Esophagus mucosa (tissue), 1 donor: ENCODE measurements at places on chromosomes 2 and 18. TPM values are rescaled to one million over a fixed set of nuclear protein-coding genes. Genes with fewer than 3 reads are reported as not detected.

- no peak for ATAC-seq
Observed at GRCh38 chr2:56108806-56109205, 75.0 kb upstream of the CCDC85A start.

DNA sequence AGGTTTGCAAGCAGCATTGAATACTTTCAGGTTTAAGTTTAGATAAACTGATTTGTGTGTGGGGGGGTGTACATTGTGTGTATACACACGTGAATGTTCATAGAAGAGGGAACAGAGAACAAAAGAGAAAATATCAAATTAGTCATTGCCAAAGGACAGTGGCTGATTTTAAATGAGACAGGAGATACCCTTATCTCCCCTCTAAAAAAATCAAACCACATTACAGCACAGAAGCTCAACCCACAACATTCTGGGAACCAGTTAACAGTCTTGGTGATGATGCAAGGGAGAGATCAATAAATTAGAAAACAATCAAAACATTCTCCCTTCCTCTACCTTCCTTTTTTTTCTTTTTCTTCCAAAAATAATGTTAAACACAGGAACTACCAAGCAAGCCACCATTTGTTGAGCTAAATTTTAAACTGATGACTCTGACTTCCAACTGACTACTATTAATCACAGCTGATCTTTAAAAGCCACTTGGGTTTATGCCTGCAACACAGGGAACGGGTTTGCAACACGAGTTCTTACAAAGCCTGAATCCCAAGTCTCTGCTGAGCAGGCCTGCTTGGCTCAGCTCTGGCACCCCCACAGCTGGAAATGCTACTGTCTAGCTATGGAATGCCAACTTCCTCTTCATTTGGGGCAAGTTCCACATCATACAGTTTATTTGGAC is 119.2 kb upstream of the ACVR1C start:
- peak; percentile 76 for ATAC-seq

- no peak for ATAC-seq
Observed at GRCh38 chr2:37679072-37679695, 7.7 kb upstream of the CDC42EP3 start.

GRCh38 chr2:234966340-234966739 is 14.5 kb downstream of the SH3BP4 start:
- no peak for ATAC-seq

GRCh38 chr2:235727174-235727573 is 233.3 kb downstream of the AGAP1 start:
- ATAC-seq = no peak

DNA sequence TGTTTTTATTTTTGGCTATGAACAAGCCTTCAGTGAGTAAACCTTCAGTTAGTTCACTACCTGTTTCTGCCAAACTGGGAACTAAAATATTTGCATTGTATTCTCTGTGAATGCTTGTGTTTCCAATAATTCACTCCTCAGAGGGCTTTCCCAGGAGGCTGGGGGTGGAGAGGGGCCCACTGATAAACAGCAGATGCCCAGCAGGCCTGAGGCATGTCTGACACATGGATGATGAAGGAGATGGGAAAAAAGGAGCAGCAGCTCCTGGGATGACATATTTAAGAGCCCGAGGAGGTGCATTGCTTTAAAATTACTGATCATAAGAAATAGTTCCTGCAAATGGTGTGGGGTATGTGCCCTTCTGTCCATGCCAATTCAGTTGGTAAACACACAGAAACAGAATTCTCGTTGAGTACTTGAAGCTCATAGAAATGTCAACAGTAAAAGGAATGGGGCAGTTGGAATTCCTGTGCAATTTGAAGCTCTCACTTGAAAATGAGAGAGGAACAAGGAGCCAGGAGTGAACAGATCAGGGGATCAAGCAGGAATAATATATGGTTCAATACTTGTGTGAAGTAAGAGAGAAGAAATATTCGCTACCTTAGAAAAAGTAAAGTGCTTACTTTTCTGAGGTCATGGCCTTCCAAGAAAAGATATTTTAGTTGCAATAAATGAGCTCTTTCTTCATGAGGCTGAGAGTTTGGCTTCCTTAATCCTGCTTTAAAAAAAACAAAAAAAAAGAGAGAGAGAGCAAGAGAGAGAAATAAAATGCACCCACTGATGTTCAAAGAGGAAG is 22.0 kb upstream of the HNMT start:
- no peak for ATAC-seq

TMEM17 gene
- 2.3 TPM for total RNA-seq

GRCh38 chr2:38605298-38605830 is 2.6 kb upstream of the HNRNPLL start:
- ATAC-seq = no peak

DNA sequence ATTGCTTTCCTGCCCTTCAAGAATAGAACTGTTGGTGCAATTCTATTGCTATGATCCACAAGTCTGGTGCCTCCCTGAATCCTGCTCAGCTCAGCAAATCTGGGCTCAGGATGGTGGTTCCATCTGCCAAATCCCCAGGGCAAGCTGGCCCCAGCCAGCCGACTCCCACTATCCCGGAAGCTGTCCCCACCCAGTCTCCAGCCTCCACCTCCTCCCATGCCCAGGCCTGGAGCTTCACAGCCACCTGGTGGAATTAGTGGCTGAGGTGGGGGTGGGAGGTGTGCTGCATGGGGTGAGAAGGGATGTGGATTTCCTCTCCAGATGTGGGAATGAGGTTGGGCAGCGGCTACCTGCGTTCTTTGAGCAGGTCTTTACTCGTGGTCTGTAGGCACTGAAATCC is 119.3 kb upstream of the SMAD2 start:
- peak; percentile 82 for ATAC-seq

SCYGR4 gene
- not detected for total RNA-seq

CFAP65 gene
- not detected for total RNA-seq
